ENCODE measurements at places on chromosomes 12 and 14. TPM values are rescaled to one million over a fixed set of nuclear protein-coding genes. Genes with fewer than 3 reads are reported as not detected.
A peak's percentile ranks its signal among the peaks of the same experiment; 100 is the strongest.

DNA sequence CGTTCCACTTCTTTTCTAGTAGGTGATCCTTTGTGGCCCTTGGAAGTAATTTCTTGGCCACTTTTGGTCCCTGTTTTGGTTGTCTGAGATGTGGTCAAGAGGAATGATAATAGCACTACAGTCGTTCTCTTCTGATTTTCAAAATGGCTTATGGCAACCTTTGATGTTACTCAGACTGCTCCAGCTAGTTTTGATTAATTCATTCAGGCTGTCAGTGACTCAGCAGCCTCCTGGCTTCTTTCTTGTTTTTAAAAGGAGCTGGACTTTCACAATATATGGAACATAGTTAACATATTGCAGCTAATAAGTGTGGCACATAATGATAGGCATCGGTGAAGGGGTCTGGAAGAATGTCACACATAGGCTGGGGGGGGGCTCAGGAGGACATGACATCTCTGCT lies 47.3 kb downstream of the WDR20 start:
- no peaks in the 10 kb centered on the region for H3K36me3 ChIP-seq
- H3K4me3 ChIP-seq: no peak overlapping the region
- H3K27me3 ChIP-seq: no peaks in the 10 kb centered on the region
- H3K27ac ChIP-seq: no peak overlapping the region
- no peak for DNase-seq

GRCh38 chr14:61444215-61444768 lies 122.9 kb downstream of the PRKCH start:
- H3K27me3 ChIP-seq: no peaks in the 10 kb centered on the region
- peaks cover 77% of the 10 kb centered on the region for H3K4me1 ChIP-seq
- peak; percentile 45 for DNase-seq
- H3K4me3 ChIP-seq: peak overlapping the region; percentile 9
- peak overlapping the region; percentile 59 for H3K27ac ChIP-seq
- peaks cover 11% of the 10 kb centered on the region for H3K36me3 ChIP-seq

- peaks cover 23% of the 10 kb centered on the region for H3K4me1 ChIP-seq
- peak within 1 kb of the TSS; percentile 70 for H3K27ac ChIP-seq
- no peaks in the 10 kb centered on the region for H3K36me3 ChIP-seq
- H3K27me3 ChIP-seq: no peaks in the 10 kb centered on the region
Observed at GRCh38 chr12:56521590-56522371, at the start of gene RBMS2. Gene RBMS2, plus strand, starts transcription at chr12:56521820. Its CDS starts 204 bp downstream, at chr12:56522024.

- H3K4me3 ChIP-seq: no peak overlapping the region
- H3K4me1 ChIP-seq: no peaks in the 10 kb centered on the region
Observed at GRCh38 chr12:67002720-67003119, 266.4 kb upstream of the CAND1 start.

Gene ZDHHC22
- not detected for total RNA-seq

Gene SLC6A15
- total RNA-seq: not detected
